ENCODE measurements at places on chromosomes 11 and 22.

- no peak for DNase-seq
Observed at GRCh38 chr11:109706945-109707344, 285.0 kb downstream of the C11orf87 start.

- no peak for DNase-seq
Observed at GRCh38 chr11:1758611-1759150, 5.0 kb downstream of the CTSD start.

DNA sequence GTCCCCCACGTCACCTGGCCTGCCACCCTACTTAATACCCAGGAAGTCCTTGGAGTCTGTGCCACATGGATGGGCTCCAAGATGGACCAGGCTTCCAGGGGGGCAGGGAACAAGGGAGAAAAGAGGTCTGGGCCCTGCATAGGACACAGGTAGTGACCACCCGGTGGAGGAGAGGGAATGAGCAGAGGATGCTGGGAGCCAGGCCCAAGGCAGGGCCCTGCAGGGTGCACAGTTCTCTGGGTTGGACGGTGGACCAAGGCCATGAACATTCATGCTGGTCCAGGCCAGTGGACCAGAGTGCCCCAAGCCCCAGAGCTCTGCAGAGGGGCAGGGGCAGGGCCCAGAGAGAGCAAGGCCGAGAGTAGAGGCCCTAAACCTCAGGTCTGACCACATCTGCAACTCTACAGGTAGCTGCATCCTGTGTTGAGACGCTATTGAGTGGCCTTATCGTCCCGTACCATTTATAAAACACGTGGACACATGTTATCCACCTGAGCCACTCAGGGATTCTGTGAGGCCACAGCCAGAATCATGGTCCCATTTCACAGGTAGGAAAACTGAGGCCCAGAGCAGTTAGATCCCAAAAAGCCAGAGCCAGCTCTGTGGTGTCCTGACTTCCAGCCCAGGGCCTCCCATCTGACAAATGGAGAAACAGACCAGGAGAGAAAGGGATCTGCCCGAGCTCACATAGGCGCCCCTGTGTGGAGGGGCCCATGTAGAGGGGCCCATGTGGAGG lies 46.4 kb downstream of the IGLL5 start:
- DNase-seq: no peak

- no peak for DNase-seq
Observed at GRCh38 chr11:114847306-114847975, 169.1 kb downstream of the NXPE2 start.

GRCh38 chr22:47589271-47590250 lies 827.1 kb downstream of the TBC1D22A start:
- DNase-seq: no peak

DNA sequence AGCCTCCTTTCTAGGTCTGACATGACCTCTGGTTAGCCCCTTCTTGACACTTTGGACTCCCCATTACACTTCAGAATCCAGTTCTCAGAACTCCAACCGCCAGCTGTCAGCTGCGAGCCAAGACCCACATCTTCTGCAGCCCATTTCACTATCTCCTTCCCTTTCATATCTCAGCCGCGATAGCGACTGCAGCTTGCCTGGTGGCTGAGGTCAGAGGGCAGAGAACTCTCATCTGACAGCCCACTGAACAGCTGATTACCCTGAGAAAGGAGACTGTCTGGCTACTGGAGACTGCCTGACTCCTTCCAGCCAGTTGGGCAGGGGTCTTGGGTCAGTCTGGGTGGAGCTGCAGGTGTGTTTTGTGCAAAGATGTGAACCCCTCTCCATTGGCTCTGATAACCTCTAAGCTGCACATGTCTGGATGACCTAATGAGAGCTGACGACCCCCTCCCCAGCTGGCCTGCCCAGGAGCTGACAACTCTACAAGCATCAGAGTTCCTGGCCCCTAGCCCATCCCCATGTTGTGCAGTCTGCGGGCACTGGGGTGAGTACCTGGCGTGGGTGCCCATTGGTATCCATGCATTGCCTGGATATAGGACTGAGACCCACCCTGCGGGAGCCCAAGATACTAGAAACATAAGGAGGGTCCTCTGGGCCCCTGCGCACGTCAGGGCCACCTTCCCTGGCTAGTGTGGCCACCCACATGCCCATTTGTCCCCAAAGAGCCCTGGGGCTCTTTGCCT lies 1.1 kb downstream of the CHRM1 start:
- no peak for DNase-seq

GRCh38 chr11:129143335-129143734 lies 48.8 kb downstream of the ARHGAP32 start:
- DNase-seq: peak; percentile 11
